ENCODE measurements at places on chromosomes 6 and 20.

DNA sequence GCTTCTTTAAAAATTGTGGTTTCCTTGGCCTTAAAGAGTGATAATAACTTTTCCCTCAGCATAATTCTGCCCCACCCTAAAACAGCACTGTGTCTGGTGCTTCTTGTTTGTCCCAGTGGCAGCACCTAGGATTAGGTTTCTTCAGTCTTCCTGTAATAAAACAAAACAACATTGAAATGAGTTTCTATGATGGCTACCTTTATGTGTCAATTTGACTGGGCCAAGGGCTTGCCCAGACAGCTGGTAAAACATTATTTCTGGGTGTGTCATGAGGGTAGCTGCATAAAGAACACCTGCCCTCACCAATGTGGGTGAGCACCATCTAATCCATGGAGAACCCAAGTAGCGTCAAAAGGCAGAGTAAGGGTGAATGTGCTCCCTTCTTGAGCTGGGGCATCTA lies 117.8 kb downstream of the QRSL1 start:
- DNase-seq: no peak

DNA sequence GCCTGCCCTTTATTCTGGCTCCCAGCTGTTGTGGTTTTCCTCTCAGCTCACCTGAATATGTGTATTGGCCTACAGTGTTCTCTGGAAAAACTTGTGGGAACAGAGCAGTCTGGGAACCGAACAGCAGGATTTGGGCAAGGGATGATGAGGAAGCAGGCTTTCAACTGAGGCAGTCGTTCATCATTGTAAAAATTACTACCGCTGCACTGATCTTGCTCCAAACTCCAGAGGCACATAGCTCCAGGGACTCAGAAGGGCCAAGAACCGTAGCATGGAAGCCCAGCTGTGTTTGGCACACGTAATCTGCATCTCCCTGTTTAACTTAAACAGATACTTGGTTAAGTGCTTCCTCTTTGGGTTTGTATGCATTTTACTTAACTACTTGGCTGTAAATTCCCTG lies 48.3 kb upstream of the EEF1A1 start:
- DNase-seq: no peak

DNA sequence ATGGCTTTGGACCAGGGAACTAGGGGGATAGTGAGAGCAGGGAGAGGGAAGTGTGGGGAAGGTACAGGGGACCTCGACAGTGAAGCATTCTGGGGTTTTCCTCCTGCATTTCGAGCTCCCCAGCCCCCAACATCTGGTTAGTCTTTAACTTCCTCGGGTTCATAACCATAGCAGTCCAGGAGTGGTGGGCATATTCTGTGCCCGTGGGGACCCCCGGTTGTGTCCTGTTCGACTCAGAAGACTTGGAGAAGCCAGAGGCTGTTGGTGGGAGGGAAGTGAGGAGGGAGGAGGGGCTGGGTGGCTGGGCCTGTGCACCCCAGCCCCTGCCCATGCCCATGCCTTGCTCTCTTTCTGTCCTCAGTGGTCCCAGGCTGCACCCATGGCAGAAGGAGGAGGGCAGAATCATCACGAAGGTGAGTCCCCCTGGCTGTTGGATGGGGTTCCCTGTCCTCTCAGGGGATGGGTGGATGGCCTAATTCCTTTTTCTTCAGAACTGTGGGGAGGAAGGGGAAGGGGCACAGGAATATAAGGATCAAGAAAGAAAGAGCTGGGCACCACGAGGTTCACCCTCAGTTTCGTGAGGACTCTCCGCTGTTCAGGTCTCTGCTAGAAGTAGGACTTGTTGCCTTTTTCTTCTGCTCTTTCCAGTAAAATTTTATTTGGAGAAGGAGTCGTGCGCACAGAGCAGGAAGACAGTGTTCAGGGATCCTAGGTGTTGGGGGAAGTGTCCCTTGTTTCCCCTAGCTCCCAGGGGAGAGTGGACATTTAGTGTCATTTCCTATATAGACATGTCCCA lies 4.2 kb downstream of the VEGFA start:
- DNase-seq: no peak

DNA sequence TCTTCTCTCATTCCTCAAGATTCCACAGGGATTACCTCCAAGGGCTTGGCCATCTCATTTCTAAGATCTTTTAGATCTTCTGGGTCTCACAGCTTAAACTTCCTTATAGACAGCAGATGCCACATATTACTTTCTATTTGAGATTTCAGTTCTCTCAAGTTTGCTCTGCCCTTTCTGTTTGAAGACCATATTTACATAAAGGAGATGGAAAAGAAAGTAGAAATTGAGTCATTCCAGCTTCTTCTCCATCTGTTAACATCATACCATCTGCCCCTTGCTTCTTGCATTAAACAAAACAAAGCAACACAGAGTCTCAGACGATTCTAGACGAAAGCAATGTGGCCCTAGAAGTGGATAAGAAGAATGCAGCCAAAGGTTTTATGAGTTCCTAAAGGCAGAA lies 203.4 kb downstream of the TTLL2 start:
- DNase-seq: no peak

GRCh38 chr20:56601166-56601565 lies 27.9 kb upstream of the TFAP2C start:
- no peak for DNase-seq

- no peak for DNase-seq
Observed at GRCh38 chr6:156273065-156273711, 504.0 kb upstream of the ARID1B start.

- no peak for DNase-seq
Observed at GRCh38 chr6:88611721-88612120, 351.7 kb downstream of the RNGTT start.

GRCh38 chr20:52313341-52313963 lies 121.9 kb upstream of the ZFP64 start:
- DNase-seq: no peak

GRCh38 chr20:18019068-18019467 lies 38.6 kb downstream of the OVOL2 start:
- peak; percentile 40 for DNase-seq

DNA sequence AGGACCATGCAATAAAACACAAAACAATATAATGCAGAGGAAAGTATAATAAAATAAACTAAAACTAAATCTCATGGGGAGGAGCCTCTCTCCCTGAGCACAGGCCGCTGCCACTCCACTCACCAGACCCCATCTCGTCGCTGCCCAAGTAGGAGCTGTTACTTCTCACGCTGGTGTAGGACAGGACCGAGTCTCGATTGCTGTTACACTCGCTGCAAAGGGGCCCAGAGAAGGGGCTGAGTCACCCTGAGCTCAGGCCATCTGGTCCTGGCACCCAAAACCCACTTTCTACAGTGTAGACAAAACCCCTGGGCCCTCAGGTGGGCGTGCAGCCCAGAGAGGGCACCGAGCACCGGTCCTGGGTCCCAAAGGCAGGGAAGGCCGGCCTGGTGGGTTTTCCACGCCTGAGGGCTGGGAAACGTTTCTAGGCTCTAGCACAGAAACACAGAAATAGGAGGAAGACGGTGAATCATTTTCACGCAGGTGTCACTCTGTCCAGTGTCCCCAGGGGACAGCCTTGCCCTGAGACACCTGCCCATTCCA lies 183.4 kb downstream of the PREX1 start:
- no peak for DNase-seq

- no peak for DNase-seq
Observed at GRCh38 chr20:63058696-63059335, 52.1 kb upstream of the BHLHE23 start.

DNA sequence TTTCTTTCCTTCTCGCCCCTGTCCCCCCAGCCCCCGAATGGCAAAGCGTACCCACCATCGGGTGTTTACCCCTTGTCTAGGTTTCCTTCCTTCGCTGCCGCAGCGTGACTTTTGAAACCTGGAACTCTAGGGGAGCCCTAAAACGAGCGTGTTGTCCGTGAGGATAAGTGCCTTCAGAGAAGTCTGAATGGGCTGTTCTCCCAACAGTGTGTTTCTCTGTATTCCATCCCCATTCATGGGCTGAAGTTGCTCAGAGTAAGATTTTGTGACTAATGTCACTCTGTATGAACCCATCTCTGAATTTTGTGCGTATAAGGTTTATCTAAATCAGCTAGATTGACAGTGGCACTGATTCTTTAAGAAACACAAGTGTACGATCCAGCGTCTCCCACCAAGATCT lies 949 bp downstream of the MACROD2 start:
- no peak for DNase-seq

- DNase-seq: no peak
Observed at GRCh38 chr20:828987-829386, 4.5 kb upstream of the FAM110A start.

GRCh38 chr6:7216941-7217621 lies 95.9 kb downstream of the SSR1 start:
- no peak for DNase-seq

DNA sequence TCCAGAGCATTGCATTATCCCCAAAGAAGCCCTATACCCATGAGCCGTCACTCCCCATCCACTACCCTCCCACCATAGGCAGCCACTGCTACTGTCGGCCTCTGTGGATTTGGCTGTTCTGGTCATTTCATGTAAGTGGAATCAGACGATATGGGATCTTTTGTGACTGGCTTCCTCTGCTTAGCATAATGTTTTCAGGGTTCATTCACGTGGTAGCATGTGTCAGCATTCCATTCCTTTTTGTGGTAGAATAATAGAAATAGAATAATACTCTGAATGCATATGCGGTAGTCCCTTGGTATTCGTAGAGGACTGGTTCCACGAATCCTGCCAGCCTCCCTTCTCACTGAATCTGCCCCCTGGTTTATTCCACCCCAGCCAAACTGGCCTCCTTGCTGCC lies 402.6 kb upstream of the SULF2 start:
- no peak for DNase-seq

- no peak for DNase-seq
Observed at GRCh38 chr6:8000188-8000596, 64.0 kb downstream of the BLOC1S5 start.

GRCh38 chr6:17167327-17167979 lies 65.6 kb downstream of the STMND1 start:
- DNase-seq: no peak

- DNase-seq: no peak
Observed at GRCh38 chr6:167464177-167464576, 139.3 kb downstream of the TTLL2 start.

DNA sequence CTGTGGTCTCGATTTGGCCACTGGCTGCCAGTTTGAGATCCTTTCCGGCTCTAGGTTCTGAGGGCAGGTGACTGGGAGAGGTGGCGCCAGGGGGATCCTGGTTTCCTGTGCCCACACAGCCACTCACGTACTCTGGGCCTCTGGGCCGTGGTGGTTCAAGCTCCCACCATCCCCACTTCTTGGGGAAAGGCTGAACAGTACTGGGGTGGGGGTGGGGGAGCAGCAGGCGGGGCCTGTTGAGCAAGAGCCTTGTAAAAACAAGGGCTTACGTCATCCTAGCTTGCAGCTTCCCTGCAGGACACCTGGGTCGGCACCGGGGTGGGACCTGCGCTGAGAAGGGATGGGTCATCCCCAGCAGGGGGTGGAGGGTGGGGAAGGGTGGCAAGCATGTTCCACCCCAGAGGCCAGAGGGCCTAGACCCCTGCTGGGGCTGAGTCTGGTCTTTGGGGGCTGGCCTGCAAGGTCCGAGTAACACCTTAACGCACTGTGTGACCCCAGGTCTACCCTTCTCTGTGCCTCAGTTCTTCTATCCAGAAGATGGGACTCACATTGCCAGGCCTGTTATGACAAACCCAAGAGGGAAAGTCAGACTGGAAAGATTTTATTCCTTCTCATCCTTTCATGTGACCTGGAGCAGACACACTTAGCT lies 3.1 kb upstream of the CEBPB start:
- no peak for DNase-seq

DNA sequence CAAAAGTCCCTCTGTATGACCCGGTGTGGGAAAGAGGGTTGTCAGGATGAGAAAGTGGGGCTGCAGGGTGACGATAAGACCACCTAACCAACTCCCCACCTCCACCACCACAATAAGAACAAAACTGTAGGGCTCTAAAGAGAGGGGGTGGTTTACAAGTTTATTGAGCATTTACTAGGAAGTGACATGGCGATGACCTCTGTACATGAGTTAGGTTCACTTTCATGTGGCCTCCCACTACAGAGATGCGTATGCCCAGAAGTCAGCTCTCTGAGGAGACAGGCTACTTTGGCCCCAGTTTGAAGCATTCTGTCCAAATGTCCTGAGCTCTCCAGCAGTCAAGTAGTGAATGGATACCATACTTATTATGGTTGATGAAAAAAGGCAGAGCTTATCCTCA lies 28.7 kb upstream of the PI16 start:
- no peak for DNase-seq

- no peak for DNase-seq
Observed at GRCh38 chr6:157599191-157599590, 218.2 kb downstream of the ZDHHC14 start.

DNA sequence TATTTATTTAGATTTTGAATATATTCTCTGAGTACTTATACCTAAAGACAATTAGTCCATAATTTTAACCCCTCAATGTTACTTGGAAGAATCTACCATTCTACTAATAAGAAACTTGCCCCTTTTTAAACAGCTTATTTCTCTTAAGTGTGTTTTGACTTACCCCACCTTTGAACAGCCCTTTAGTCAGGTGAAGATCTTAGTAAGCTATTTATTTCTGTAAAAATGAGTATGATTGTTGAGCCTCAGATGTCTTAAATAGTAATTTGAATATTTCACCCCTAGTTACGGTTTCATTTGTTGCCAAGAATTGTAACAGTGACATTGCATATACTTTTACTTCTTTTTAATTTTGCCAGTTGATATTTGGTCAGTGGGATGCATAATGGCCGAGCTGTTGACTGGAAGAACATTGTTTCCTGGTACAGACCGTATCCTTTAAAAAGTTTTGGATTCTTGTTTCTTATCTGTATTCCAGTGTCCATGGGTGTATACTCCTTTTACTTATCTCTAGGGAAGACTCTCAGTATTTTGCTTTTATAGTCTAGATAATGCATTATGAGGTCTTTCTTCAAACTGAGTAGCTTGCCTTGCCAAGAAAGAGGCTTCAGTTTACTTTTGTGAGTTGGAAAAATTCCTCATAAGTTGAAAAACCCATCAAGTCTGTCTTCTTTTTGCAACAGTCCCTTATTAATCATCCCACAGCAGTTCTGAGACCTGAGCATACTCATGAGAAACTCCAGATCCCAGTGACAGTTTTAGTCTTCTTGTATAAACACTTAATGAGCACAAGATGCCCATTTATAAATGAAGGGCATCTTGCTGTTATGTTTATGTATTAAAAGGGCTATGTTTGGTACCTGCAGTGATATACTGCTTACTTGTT lies 48.8 kb downstream of the MAPK14 start:
- DNase-seq: no peak

DNA sequence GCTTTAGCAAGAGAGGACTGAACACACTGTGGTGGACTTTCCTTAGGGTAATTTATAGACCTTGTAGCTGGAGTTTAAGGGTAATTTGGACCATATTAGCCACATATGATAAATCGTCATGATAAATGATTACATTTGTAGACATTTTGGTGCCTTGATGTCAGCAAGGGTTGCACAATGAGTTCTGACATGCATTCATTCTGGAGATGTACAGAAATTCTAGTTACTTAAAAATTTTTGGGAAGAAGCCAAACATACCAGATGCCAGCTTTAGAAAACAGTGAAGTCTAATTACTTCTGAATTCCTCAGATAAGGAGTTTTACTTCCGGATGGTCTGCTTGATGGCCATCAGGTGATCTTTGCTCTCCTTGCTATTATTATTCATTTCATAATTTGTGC lies 653.1 kb downstream of the TBC1D32 start:
- DNase-seq: no peak

All from GM19239 (cell line).